Activated CD4-positive, alpha-beta T cell treated with anti-CD3 and anti-CD28 coated beads for 24 hours (primary cell): ENCODE measurements at places on chromosomes 2 and 18.

DNA sequence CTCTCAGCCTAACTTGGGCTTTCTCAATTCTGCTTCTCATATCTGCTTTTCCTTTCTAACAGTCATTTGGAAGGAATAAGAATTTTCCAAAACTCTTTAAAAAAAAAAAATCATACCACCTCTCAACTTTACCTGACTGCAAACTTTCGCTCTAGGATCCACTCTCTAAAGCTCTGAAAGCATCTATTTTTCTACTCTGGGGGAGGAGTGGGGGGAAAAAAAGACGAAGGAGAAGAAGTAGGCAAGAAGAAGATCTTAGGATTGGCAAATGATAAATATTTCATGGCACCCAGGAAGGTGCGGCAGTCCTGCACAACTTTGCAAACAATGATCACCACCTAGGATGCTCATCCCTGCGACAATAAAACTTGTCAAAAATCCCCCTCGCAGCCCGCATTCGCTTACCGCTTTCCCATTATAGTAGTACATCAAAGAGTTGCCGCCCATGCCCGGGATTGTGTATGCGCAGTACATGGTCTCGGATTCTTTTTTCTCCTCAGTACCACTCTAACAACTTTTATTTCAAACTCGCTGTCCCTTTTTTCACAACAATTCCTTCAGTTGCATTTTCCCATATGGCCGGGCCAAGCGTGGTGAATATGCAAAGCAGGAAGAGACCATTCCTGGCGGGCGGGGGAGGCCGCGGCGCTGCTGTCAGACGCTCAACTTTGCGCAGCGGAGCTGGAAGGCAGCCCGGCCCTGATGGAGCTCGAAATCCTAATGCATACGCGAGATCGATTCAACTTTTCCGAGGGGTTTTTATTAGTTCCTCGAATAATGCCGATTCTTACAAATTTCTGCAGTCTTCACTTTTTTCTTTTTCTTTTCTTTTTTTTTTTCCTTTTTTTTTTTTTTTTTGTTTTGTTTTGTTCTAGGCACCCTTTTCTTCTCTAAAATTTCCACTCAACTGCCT, 266.5 kb downstream of the TCF4 start:
- peak; percentile 22 for DNase-seq

DNA sequence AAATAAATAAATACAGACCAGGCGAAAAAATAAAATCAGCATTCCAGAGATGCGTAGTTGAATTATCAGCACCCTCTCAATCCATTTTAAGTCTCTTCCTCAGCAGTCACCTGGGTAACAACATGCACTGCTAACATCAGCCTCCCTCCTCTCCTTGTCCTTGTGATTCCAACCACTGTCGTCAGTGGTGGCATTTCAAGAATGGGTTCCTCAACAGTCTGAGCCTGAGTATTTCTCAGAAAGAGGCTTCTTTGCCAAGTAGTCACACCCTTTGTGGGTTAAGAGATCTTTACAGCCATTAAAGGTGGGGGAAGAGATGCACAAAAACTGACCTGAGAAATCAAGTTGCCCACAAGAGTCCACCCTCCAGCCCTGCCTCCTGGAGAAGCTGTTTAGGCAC, 39.0 kb downstream of the NOL10 start:
- no peak for DNase-seq

GRCh38 chr2:11248-11941, 34.9 kb downstream of the FAM110C start:
- peak; percentile 53 for DNase-seq

DNA sequence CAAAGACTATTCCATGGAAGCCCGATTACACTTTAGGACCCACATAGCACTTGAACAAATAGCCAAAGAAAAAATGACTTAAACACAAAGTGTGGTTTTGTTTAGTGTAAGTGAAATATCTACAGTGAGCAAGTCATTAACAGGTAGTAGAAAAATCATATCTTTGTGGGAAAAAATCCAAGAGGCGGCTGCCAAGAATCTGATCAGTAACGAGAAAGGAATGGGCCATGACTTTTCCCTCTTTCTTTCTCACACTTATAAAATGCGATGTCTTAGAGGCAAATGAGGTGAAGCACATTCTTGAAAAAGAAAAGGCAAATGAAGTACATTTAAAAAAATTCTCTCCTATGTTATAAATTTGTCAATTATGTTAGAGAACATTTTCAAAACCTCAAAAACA, 12.9 kb upstream of the GEMIN6 start:
- DNase-seq: no peak

DNA sequence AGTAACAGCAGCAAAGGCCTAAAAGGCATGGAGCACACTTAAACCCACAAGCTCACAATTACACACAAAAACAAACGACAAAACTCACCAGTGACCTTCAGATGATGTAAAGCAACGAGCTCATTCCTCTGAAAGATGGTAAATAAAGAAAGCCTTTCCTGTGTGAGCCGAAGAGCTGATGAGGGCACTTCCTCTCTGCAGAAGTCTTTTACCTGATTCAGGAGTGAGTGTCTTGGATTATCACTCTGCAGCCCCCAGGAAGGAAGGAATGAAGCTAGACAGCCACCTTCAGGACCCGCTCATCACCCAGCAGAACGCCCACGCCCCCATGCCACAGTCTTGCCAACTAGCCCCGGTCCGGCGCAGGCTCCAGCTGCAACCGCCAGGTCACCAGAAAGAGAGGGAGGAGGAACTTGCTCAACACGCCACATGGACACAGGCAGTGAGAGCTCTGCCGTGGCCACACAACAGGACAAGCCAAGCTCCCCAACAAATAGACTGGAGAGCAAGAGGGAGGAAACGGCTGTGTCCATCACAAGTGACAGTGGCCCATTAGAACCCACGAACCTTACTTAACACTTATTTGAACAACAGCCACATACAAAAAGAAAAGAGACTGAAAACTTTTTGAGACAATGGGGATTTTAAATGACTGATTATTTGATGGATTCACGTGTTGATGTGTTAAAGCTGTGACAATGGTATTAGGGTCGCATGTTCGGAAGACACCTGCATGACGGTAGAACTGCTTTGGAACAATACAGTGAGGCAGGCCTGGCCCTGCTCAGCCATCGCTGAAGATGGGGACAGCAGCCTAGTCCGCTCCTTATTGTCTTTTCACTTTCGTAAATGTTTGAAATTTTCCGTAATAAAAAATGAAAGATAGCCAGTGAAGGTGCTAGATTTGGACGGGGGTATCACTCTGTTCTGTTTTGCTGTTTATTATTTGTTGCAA, 127.3 kb downstream of the HDAC4 start:
- no peak for DNase-seq

- no peak for DNase-seq
These were observed 48.7 kb upstream of the PKDCC start for GRCh38 chr2:41999128-41999480.

GRCh38 chr2:191797500-191797899, 49.4 kb downstream of the CAVIN2 start:
- no peak for DNase-seq

DNA sequence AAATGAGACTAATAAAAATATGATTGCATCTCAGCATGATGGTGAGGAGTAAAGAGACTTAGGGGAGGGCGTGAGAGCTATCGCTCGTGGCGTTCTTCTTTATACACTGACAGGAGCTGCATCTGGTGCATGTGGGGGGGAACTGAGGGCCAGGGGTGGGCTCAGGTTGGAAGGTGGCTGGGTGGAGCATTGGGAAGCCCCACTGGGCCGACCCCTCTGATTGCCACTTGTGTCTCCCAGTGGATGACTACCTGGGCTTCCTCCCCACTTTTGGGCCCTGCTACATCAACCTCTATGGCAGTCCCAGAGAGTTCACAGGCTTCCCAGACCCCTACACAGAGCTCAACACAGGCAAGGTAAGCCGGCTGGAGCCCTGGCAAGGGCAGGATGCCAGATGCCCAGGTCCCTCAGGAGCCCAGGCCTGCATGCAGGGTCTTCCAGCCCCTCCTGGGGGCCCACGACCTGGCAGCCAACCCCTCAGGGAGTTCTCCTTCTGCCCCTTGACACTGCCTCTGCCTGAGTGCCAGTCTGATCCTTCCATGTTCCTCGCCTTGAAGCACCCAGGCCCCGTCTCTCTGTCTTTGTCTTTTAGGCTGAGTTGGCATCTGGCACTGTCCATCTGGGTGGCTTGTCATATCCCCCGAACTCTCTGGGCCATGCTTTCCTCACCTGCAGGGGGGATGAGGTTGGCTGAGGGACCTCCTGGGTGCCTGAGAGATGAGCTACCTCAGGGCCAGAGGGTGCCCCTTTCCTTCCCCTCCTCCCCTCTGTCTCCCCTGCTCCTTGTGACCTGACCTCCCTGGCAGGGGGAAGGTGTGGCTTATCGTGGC, 97.7 kb downstream of the DYSF start:
- no peak for DNase-seq

DNA sequence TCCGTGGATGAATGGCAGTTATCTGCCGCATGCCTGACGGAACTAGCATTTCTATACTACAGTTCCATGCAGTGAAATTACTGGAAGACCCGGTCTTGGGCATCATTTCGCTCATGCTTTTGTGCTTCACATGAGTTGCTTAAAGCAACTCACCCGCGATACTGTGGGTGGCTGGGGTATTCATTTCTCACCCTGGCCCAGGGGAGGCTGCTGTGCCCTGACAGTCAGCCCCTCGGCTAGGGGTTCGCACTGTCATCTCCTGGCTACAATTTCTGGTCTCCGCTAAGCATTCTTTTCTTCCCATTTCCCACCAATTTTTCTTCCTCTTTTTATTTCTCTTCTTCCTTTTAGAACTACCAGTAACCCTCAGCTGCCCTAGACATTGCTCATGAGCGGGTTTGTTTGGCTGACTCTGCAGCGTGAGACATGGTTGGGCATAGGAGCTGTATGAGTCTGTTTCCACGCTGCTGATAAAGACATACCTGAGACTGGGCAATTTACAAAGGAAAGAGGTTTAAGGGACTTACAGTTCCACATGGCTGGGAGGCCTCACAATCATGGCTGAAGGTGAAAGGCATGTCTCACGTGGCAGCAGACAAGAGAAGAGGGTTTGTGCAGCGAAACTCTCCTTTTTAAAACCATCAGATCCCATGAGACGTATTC, 16.5 kb upstream of the CNDP2 start:
- no peak for DNase-seq

- DNase-seq: no peak
These were observed 23.5 kb upstream of the SLC39A10 start for GRCh38 chr2:195633573-195633870.

DNA sequence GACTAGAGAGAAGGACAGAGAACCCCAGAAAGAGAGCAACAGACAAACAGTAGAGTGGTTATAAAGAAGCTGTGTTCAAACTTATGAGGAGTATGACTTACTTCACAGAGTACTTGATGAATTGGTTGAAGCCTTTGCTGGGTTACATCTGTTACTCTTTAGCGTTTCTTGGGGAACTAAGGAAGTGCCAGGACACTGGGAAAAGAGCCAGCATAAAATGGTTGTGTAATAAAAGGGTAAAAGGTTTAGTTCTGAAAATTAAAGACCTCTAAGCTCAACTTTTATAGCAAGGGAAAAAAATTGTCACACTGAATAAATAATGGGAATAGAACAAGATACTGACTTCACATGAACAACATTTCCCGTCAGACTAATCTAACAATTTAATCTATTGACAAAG, 17.0 kb upstream of the STAT4 start:
- DNase-seq: no peak

GRCh38 chr18:8608795-8609658, at the start of gene RAB12:
RAB12 (plus strand) TSS chr18:8609437; CDS start chr18:8609440, 3 bp downstream.
- DNase-seq: peak; percentile 80

DNA sequence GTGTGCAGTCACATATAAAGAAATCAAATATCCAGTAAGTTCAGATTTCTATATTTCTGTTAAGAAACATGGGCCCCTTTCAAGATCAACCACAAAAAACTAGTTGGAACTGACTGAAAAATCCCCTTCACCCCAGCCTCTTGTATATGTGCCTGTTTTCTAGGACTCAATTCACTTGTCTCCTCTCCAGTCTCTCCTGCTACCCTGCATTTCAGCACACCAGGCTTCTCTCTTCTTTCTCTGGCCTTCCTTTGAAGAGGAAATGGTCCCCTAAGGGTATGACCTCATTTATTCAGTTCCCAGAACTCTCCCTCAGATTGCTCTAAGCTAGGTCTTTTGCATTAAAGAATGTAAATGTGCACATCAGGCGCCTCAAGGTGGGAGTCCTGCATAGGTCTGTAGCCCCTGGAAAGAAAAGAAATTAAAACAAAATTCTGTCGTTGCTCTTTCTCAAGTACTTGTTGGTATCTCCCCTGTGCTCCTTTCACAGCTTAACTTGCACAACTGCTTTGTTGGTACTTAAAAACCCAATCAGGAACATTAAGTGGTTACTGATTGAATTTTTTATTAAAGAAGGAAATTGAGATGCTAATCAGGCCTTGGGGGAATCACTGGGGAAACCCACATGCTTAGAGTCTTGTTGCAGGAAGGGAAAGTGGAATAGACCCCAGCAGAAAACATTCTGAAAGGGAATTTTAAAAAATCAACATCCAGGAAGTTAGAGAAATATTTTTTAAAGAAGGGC, 278.4 kb downstream of the AGPS start:
- DNase-seq: no peak

DNA sequence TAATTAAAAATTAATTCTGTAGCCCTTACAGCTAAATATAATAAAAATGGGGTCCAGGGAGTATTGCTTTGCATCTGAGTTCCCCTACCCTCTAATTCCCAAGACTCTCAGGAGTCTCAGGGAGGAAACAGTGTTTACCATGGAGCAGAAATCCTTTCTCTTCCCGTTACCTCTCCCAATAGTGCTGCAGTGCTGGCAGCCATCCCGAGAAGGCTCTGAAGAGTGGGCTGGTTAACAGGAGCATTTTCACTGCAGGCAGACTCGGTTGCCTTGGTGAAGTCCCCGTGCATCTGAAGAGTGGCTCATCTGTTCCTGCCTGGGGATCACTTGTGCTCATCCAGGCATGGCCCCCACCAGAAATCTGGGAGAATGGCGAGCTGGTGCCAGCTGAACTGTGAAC, 41.8 kb upstream of the TMEM178A start:
- no peak for DNase-seq

GRCh38 chr2:186551323-186552050, 38.4 kb upstream of the ITGAV start:
- DNase-seq: no peak

GRCh38 chr2:43754180-43754579, 19.7 kb upstream of the DYNC2LI1 start:
- DNase-seq: no peak

DNA sequence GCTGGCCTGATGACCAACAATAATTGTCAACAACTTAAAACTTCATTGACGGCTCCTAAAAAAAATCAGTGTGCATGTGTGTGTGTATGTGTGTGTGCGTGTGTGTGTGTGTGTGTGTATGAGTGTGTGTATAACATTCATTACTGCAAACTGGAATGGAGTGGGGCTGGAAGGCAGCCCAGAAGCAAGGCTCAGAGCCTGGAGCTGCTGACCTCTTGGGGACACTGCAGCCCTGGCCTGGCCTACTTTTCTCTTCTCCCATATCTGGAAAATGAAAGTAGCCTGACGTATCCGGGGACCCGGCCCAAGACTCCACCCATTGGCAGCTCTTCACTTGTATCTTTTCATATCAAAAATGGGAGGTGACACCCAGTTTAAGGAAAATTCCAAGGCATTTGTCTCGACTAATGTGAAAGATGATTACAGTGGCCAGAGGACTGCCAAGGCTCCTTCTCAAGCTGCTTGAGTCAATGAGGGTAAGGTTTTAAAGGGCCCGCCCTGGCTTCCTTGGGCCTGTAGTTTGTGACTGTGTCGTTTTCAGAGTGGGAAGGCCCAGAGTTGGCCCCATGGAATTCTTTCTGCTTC, 72.4 kb upstream of the IL1R1 start:
- no peak for DNase-seq

- no peak for DNase-seq
These were observed 145.1 kb downstream of the QPCT start for GRCh38 chr2:37489536-37489935.

GRCh38 chr2:240856151-240856980, 12.3 kb upstream of the AGXT start:
- no peak for DNase-seq

GRCh38 chr2:197940382-197940781, 136.0 kb downstream of the PLCL1 start:
- DNase-seq: no peak
